ENCODE measurements at places on chromosomes 2 and 18.

DNA sequence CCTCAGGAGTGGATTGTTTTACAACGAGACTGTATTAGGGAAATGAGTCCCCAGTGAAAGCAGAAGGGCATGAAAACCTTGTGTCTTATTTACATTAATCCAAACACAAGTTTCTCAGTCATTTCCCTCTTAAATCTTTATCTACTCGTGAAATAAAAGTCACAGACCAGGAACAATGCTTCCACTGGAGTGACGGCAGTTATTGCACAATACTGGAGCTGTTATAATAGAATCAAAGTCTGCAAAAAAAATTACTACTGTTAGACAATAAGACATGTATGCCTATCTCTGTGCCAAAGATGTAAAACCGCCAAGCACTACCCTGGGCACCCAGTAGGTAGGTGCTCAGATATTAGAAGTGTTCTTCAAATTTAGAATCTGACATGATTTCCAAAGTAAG lies 375.5 kb downstream of the ZNF521 start:
- DNase-seq, result no peak

- no peak for DNase-seq
These were observed 111.2 kb downstream of the MYO5B start for GRCh38 chr18:50083708-50084107.

GRCh38 chr18:3520230-3521085 lies 70.5 kb downstream of the TGIF1 start:
- DNase-seq, result no peak

GRCh38 chr2:201093573-201093972 lies 21.8 kb downstream of the NDUFB3 start:
- no peak for DNase-seq

DNA sequence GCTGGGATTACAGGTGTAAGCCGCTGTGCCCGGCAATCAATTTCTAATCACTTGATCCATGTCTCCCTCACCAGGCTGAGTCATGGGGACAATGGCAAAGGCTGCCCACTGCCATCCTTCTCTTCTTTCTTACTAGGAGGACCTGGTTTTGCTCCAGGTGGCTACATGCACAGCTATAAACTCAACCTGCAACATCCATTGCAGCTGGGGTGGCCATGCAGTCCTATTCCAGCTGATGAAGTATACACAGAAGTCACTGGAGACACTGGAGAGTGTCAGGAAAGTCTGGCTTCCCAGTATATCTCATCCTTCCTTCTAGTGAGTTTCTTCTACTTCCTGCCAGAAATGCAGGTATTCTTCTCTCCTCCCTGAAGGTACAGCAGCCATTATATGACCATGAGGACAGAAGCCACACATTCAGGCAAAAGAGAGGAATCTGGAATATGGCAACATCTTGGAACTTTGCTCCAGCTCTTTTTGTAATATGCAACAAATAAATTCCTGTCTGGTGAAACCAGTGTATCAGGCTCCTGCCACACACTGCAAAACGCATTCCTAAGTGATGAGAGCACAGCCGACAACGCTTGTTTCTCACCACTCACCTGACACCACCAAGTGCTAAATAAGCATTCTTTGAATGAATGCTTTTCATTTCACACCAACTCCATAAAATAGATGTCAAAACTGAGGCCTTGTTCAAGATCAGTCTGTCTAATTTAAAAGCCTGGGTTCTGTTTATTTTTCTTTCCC lies 32.3 kb downstream of the SCTR start:
- DNase-seq, result no peak

GRCh38 chr2:88680266-88680902 lies 11.1 kb upstream of the RPIA start:
- DNase-seq, result no peak

GRCh38 chr2:64454386-64455332 lies 697 bp downstream of the LGALSL start:
- no peak for DNase-seq

- DNase-seq, result no peak
These were observed 162.1 kb upstream of the SH3BP4 start for GRCh38 chr2:234789556-234790325.

DNA sequence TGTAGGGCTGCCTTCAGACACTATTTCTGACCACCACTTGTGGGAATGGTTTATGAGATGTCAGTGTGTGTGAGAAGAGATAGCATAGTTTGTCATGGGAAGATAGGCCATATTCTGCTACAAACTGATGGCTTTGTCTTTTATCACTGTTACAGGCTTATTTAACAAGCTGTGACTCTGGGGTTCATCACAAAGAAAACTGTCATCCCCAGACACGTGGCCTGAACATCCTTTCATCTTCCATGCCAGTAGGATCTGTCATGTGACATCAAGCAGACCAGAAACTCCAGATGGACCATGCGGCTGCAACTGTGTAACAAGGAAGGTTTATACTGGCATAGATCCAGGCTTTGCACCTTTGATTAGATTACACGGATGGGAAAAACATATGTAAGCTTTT lies 128.6 kb upstream of the KCNH7 start:
- DNase-seq, result peak; percentile 47

- no peak for DNase-seq
These were observed 1.8 kb downstream of the ACVR1 start for GRCh38 chr2:157874348-157874747.

DNA sequence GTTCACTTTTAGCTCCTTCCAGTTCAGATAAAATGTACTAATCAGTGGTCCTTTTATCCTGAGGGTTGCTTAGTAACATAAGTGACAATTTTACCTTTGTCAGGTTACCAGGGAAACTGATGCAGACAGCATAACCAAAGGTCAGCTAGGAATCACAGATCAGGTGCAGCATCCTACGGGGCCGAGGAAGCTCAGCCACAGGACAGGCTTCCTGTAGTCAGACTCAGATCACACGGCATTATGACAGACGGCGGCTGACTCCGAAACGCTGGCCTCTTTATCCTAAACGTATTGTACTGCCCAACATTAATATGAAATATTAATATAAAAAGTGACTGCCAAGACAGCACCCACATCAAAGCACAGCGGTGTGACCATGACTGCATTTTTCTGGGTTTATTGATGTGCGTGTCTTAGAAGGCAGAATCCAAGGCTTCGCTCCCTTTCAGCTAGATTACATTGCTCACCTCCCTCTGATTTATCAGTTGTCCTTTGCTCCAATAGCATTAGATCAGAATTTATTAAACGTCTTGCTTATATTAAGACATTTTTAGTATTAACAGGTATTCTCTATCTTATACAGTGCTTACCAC lies 444.5 kb downstream of the CMPK2 start:
- DNase-seq, result no peak

- no peak for DNase-seq
These were observed 176.4 kb downstream of the SETBP1 start for GRCh38 chr18:44857081-44857480.

DNA sequence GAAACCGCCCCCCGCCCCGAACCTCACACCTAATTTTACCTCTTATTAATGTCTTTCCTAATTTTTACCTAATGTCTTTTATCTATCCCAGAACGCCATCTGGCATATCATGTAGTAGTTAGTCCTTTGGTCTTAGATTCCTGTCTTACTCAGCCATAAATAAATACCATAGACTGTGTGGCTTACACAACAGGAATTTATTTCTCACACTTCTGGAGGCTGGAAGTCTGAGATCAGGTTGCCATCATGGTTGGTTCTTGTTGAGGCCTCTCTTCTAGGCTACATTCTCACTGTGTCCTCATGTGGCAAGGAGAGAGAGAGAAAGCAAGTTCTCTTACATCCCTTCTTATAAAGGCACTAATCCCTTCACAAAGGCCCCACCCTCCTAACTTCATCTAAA lies 46.8 kb downstream of the RHBDD1 start:
- no peak for DNase-seq

DNA sequence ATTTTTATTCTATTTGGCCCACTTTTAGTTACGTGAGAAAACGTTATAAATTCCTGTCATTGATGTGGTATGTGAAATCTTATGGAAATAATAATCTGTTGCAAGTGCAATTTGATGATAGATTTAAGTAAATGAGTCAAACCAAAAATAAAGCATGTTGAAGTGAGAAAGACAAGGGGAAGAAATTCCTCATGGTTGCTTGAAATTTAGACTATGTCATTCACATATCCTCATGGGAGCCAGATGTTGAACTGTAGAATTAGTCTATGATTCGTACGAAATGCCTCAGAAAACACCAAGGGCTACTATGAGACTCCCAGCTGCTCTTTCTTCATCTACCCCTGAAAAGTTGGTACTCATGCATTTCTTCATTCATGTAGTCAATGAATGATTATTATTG lies 55.7 kb downstream of the KLHL14 start:
- DNase-seq, result no peak

GRCh38 chr2:86592547-86593230 lies 29.4 kb upstream of the CHMP3 start:
- no peak for DNase-seq

DNA sequence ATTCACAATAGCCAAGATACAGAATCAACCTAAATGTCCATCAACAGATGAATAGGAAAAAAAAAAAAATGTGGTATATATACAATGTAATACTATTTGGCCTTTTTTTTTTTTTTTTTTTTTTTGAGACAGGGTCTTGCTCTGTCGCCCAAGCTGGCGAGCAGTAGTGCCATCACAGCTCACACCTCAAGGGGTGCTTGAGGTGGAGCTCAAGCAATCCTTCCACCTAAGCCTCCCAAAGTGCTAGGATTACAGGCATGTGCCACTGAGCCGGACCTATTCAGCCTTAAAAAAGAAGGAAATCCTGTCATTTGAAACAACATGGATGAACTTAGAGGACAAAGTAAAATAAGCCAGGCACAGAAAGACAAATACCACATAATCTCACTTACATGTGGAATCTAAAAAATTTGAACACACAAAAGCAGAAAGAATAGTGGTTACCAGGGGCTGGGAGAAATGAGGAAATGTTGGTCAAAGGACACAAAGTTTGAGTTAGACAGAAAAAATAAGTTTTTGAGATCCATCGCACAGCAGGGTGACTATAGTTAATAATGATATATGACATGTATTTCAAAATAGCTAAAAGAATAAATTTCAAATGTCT lies 26.0 kb downstream of the TLK1 start:
- no peak for DNase-seq

GRCh38 chr2:112993831-112994230 lies 11.4 kb upstream of the IL36A start:
- no peak for DNase-seq

DNA sequence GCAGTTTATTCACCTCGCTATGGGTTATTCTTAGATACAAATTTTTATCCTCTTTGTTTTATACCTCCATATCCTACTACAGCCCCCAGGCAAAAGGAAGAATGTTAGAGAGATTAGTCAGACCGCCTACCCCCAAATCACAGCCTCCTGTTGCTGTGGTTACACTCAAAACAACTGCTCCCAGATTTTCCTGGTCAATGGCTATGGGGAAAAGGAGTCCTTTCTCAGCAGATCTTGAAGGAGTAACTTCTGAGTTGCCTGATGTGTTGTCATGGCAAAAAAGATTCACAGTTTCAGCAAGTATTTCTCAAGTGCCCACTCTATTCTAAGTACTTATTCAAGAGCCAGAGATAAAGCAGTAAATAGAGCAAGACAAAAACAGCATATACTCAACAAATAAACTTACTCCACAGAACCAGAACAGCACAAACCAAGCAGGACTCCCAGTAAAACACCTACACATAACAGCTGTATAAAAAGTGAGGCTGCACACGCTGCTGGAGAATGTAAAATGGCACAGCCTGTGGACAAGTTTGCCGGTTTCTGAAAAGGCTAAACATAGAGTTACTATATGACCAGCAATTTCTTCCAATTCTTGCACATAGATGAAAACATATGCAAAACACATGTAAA lies 104.8 kb downstream of the NOL10 start:
- no peak for DNase-seq

GRCh38 chr2:12287220-12287751 lies 429.4 kb upstream of the TRIB2 start:
- no peak for DNase-seq

DNA sequence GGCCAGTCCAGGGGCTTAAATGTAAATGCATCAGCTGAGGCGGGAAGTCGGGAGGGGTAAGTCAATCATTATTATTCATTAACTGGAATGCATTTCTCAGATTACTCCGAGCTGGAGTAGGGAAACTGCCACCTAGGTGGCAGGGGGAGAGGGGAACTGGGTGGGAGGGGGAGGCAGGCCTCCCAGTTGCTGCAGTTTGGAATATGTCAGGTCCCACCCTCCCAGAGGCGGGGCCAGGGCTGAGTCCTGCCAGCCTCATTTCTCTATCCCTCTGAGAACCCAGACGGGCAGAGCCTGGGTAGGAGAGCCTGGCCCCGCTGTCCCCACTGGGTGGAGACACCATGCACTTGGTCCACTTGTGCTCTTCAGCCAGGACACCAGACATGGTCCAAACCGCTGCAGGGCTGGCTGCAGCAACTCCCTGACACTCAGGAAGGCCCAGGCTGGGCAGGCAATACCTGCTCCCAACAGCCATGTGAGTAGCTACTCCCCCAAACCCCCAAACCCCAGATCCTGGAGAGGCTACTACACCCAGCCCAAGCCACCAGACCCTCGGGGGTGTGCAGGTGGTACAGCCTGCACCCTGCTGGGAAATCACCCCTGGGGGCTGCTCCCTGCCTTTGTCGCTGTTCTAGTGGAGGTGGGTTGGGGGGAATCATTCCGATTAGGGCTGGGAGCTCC lies at the start of gene GPBAR1:
GPBAR1 (plus strand) TSS at position 274 of the 681 bp plus-strand sequence. CDS start 1,710 bp downstream, outside the sequence.
- DNase-seq, result no peak

GRCh38 chr2:88212251-88212790 lies 42.2 kb downstream of the THNSL2 start:
- DNase-seq, result no peak

DNA sequence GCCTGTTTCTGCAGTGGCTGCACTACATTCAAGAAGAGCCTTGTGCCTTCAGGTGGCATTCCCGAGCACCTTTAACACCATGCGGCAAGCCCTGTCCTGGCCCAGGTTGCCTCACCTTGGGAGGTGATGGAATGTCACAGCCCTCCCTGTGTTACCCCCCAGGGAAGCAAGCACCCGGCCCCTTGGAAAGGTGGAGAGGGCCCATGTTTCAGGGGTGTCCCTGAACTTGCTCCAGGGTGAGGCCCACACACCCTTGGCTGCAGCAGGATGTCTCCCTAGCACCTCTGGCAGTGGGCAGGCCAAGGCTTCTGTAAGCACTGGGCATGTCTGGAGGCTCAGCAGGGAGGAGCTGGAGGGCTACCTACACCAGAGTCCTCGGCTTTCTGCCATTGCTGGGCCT lies 29.3 kb upstream of the ACAA2 start:
- DNase-seq, result no peak

- DNase-seq, result no peak
These were observed 106.8 kb downstream of the RTP5 start for GRCh38 chr2:241976296-241976695.

- DNase-seq, result no peak
These were observed 275.7 kb upstream of the FN1 start for GRCh38 chr2:215711471-215712034.

DNA sequence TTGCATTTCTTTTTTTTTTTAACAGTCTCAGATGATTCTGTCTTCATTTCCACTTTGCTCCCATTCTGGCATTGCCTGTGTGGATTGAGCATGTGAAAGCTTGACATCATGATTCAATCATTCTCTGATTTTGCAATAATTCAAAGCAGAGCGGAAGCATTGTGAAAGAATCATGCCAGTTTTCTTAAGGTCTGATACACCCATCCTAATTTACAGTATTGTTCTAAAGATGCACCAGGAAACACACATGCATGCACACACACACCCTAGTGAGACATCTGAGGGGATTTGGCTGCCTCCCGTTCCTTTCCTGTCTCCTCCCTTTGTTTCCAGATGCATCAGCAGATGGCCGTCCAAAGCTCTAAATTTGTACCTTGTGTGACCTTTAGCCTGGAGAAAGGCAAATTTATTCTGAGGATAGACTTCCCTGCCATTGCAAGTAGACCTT lies 97.3 kb downstream of the FMNL2 start:
- no peak for DNase-seq

Measured in SHP77 treated with DMSO at 0.1 percent for 48 hours (cell line).